ENCODE measurements at places on chromosomes 16 and 17.

DNA sequence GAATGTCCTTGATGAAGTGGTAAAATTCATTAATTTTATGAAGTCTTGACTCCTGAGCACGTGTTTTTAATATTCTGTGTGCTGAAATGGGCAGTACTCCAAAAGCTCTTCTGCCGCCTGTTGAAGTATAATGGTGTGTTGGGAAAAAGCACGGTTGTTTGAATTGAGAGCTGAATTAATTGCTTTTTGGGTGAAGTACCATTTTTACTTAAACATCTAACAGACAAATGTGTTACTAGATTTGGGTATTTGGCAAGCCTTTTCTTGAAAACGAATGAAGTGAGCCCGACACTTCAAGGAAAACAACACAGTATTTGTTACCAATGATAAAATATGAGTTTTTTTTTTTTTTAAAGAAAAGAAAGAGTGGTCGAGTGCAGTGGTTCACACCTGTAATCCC, 22.5 kb downstream of the WWP2 start:
- DNase-seq, result no peak

- DNase-seq, result no peak
These were observed 2.5 kb upstream of the ST6GALNAC2 start for GRCh38 chr17:76588182-76588581.

- peak; percentile 85 for DNase-seq
These were observed 57.0 kb downstream of the ABR start for GRCh38 chr17:1122533-1123392.

DNA sequence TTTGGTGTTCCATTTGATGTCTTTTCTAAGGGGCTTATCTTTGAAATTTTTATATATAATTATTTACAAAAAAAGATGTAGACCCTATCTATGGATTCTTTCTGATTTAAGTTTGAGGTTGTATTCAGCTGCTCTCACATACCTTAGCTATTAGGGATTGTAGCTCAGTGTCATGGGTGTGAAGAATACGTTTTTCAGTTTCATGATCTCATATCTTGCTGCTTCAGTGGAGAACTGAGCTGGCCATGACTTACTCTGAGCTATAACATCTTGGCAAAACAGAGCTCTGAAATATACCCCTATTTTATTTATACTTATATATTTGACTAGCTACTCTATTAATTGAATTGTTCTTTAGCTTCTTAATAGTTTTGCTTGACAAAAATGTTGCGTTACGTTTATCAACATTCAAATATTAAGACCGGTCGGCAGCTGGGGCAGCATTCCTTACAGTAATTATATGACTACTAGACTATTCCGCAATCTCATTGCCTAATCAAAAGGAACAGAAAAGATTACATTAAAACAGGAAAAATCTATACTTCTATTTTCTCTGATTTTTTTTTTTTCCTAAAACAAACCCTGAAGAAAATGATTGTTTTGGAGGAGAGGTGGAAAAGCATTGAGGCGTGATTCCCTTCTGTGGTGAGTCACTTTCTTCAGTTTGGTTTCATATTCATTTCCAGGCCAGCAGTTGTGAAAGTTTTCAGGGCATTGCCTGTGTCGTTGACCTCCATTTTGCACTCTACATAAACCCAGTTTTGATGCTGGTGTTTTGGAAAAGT, 24.1 kb upstream of the KRT24 start:
- no peak for DNase-seq

- no peak for DNase-seq
These were observed 11.4 kb upstream of the ITGAM start for GRCh38 chr16:31248344-31248743.

GRCh38 chr16:11916524-11917285, 949 bp upstream of the GSPT1 start:
- no peak for DNase-seq
